Dermis microvascular lymphatic vessel endothelial cell (primary cell): ENCODE measurements at places on chromosomes 1 and 21.

DNA sequence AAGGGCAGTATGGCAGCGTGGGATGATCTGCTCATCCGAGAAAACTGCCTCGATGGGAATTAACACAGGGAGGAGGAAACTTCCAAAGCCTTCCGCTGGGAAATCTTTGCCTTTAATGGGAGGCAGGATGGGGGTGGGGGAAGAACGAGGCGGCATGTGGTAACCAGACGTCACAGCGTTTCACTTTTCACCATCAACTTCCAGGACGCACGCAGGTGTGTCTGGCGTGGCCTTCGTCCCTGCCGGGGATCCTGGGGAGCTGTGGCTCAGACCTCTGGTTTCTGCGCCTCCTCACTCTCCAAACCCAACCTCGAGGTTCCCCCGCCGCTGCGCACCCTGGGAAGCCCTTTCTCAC lies 282 bp downstream of the RSPH1 start:
- DNase-seq, result no peak

DNA sequence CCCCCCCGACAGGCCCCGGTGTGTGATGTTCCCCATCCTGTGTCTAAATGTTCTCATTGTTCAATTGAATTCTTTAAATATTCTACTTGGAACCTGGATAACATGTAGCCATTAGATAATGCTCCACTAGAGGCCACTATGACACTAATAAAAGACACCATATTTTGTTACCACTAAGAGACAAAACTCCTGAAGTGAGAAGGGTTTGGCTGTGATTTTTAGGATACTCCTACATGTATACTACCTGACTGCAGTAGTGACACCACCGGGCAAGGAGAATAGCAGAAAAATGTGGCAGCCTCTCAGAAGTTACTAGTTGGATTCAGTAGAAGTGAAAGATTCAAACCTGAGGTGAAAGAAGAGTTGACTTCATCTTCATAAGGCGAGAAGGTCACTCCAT lies 36.0 kb downstream of the F5 start:
- peak; percentile 23 for DNase-seq

DNA sequence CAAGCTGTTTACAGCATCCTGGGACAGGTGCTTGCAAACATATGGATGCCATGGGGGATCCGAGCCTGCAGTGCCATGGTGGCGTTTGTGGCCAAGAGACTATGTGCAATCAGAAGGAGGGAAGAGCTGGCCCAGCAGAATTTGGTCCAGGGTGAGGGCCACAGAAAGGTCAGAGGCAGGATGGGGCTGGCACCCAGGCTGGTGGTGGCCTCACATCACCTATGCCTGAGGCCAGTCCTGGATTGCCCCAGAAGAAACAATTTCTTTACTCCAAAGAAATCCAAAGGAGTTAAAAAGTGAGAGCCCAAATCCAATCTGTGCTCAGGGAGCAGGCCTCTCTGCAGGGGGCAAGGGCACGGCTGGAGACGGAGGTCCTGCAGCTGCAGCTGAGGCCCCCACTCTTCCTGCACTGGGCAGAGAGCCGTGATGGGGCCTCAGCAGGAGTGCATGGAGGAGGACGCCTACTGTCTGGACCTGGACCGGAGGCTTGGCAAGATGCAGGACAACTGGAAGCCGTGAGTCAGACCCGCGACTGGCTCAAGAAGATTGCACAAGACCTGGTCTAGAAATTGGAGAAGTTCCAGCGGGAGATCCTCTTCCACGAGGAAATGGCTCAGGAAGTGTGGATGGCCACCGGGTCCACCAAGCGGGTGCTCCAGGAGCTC lies 163.5 kb downstream of the RYR2 start:
- DNase-seq, result no peak

DNA sequence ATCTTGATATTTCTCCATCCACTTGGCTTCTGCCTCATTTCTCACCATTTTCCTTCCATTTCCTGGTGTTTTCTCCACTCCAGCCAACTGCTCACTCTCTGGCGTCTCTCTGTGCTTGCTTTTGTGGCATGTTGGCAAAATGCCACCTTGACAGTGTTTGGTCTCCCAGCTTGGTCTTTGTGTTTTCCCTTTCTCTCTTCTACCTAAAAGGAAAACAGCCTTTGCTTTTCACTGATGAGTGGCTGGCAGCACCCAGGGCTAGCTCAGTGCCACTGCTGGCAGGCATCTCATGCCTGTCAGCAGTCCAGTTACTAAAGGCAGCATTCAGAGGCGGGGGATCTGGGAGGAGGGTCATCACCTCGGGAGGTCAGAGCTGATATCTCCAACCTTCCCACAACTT lies 55.3 kb upstream of the DSCAM start:
- DNase-seq, result no peak

DNA sequence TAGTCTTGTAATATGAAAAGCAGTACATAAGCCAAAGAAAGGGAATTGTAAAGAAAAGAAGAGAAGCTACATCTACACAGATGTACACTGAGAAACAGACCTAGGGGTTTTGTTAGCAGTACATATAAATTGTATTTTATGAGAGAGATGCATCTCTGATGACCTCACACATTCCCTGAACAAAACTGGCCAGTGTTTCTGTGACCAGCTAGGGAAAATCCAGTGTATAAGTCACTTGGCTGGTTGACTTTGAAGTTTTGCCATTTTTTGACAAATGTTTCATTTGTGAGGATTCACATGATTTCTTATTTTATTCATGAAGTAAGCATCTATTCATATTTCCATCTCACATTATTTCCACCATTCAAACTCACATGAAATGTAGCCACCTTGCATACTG lies 28.3 kb upstream of the DYNLT5 start:
- no peak for DNase-seq

DNA sequence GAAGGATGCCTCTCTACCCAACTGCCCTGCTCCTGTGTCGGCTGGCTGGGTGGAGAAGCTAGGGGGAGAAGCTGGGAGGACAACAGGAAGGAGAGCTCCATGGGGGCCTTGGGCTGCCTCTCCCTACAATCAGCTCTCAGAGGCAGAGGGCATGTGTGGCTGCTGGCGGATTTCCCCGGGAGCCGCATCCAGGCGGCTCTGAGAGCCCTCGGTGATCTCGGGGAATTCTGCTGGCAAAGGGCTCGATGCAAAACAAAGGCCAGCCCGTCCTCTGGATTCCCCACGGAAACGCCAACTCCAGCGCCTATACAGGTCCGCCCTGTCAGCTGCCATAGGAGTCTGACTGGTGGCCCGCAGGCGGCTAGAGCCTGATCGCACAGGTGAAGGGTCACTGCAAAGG lies 26.4 kb upstream of the EVA1B start:
- DNase-seq, result peak; percentile 83

DNA sequence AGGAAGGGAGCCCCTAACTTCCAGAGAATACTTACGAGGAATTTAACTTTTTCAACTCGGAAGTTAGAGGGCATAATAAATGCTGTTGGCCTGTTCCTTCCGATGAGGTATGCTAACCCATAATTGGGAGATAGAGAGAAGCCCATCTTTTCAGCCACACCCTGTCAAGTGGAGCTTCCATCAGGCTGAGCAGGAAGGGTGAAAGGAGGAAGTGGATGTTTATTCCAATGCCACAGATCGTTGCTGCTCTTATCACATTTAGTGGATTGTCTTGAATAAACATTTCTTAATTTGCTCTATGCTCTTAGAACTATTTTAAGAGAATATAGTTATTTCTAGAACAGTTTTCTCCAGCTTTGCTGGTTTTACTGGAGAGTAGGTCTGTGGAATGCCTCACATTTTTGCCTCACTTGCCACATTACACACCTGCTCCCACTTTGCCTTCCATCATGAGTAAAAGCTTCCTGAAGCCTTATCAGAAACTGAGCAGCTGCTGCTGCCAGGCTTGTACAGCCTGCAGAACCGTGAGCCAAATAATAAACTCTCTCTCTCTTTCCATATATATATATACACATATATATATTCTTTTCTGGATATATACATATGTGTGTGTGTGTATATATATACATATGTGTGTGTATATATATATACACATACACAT lies 60.0 kb upstream of the RGS21 start:
- DNase-seq, result no peak
